ENCODE measurements at places on chromosomes 1 and 21.

- DNase-seq = no peak
Observed at GRCh38 chr1:227234998-227235405, 83.3 kb downstream of the CDC42BPA start.

DNA sequence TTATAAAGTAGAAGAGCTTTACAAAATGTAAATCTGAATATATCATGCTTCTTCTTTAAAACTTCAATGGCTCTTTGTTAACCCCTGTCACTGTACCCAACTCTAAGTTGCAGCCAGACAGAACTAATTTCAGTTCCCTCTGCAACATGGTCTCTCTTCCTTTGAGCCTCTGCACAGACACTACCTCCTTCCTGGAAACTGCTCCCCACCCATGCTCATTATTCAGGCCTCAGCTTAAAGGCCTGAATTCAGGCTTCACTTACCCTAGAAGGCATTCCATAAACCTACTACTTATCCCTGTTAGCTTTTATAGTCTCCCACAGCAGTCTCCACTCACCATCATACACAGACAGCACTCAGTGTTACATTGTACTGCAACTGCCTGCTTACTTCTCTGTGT lies 2.6 kb upstream of the EEIG2 start:
- no peak for DNase-seq

DNA sequence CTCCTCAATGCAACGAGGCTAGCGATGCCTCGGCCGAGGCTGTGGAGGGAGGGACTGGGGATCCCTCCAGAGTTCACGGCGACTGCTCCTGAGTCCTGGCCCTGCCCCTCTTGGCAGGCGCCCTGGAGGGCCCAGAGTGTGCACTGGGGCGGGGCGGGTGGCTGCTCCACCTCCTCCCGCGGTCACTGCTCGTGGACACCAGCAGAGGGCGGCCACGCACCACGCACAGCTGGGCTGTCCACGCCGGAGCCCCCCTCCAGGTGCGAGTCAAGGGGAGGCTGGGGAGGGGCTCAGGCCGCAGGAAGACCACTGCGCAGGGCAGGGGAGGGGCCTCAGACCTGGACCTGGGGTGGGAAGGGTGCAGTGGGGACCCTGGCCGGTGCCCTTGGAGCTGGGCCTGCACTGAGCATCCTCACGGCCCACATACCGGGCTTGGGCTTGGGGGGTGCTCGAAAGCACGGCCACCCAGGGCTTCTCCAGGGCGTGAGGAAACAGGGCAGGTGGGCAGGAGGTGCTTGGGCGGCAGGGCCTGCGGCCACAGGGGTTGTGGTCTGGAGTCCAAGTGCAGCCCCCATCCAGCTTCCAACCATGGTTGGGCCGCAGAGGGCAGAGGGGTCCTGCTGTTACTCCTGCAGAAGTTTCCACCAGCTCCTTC lies 20.6 kb upstream of the TTC34 start:
- DNase-seq = peak; percentile 45

DNA sequence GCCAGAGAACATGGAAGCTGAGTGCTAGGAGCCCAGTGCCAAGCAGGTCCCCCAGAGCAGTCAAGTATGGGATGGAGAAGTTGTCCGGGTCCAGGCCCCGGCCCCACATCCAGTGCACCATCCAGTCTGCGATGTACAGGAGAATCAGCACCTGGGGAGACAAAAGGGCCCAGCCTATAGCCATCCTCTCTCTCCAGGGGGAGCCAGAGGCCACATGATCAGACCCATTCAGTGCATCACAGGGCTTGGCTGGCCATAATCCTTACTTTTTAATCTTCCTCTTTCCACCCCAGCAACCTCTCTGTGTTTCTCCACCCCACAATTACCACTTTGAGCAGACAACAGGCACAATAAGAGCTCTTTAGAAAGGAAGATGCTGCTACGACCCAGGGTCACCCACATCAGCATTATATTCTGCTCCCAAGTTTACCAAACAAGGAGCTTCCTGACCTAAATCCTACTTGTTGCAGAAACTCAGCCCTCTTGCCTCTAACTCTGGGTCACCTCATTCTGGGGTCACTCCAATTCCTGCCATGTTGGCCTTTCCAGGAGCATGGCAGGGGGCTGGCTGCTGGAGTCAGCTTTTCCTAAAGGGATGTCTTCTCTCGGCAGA lies 16.4 kb upstream of the RAB29 start:
- no peak for DNase-seq

- DNase-seq = no peak
Observed at GRCh38 chr1:90708236-90708786, 8.8 kb downstream of the BARHL2 start.

- no peak for DNase-seq
Observed at GRCh38 chr21:37503848-37504467, 137.4 kb downstream of the DYRK1A start.

- DNase-seq = no peak
Observed at GRCh38 chr1:115332813-115333608, 5.0 kb downstream of the NGF start.

DNA sequence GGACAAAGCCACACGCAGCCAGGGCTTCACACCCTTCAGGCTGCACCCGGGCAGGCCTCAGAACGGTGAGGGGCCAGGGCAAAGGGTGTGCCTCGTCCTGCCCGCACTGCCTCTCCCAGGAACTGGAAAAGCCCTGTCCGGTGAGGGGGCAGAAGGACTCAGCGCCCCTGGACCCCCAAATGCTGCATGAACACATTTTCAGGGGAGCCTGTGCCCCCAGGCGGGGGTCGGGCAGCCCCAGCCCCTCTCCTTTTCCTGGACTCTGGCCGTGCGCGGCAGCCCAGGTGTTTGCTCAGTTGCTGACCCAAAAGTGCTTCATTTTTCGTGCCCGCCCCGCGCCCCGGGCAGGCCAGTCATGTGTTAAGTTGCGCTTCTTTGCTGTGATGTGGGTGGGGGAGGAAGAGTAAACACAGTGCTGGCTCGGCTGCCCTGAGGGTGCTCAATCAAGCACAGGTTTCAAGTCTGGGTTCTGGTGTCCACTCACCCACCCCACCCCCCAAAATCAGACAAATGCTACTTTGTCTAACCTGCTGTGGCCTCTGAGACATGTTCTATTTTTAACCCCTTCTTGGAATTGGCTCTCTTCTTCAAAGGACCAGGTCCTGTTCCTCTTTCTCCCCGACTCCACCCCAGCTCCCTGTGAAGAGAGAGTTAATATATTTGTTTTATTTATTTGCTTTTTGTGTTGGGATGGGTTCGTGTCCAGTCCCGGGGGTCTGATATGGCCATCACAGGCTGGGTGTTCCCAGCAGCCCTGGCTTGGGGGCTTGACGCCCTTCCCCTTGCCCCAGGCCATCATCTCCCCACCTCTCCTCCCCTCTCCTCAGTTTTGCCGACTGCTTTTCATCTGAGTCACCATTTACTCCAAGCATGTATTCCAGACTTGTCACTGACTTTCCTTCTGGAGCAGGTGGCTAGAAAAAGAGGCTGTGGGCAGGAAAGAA lies 8.1 kb downstream of the PSRC1 start:
- no peak for DNase-seq

DNA sequence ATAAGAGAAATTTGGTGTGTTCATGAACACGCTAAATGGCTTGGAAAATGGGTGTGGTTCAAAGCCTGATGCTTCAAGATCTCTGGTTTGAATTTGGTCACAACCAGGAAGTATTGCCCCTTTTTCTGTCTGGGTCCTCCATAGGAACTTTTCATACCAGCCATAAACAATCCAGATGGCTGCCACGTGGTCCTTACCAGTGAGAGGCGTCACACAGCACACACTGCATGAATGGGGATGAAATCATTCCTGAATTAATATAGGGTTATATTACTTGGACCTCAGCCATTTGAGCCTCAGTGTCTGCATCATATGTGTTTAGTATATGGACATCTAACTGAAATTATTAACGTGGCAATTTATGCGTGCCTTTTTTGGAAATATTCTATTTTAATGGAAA lies 64.0 kb downstream of the PRRX1 start:
- no peak for DNase-seq

DNA sequence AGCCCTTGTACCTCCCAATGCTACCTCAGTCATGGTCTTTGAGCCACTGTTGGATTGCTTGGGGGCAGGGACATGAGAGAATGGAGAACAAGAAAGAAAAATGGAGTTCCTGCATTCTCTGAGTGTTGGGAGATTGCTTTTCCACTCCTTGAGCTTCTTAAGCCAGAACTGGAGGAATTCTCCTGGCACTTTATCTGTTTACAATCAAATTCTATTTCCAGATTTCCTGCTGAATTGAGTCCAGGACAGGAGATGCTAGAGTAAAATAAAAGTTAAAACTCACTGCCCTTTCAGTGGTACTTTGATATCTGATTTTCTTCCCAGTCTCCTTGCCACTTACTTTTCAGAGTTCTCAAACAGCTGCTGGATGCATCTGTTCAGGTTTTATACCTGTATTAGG lies 24.4 kb upstream of the DEPDC1 start:
- no peak for DNase-seq

- no peak for DNase-seq
Observed at GRCh38 chr1:84585803-84586202, 11.6 kb upstream of the CTBS start.

DNA sequence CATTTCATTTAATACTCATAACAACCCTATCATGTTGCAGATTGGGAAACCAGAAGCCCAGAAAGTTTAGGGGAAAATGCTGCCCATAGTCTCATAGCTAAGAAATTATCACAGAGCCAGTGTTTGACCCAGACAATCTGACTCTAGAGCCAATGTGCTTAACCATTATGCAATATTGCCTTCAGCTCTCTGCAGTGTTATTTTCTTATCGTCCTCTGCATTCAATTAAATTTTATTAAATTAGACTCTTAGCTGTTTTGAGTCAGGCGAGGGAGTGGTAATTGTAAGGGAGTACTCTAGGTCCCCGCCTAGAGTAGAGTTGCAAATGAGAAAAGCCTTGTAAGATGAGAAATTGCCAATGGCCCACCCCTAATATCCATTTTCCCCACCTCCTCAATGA lies 191.1 kb downstream of the TTLL7 start:
- DNase-seq = no peak

DNA sequence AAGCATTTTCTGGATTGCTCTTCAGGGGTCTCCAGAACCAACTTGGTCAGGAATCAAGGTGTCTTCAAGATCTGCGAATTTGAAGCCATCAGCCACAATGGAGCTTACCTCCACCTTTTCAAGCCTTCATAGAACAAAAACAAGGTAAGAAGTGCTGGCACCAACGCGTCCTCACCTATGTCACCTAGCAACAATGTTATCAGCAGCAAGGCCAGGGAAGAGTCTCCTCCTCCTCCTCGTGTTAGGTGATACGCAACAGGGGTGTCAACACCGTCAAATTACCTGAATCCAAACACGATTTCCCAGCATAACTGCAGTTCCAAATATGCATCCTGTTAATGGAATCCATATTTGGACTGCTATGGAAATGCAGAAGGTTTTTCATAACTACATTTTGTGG lies 4.1 kb upstream of the TIAM1 start:
- no peak for DNase-seq

All from stimulated activated CD8-positive, alpha-beta memory T cell treated with anti-CD3 and anti-CD28 coated beads, Interleukin-2, amount 100 ng/mL, for 48 hours (primary cell).